ENCODE measurements at places on chromosomes 3 and 15.

DNA sequence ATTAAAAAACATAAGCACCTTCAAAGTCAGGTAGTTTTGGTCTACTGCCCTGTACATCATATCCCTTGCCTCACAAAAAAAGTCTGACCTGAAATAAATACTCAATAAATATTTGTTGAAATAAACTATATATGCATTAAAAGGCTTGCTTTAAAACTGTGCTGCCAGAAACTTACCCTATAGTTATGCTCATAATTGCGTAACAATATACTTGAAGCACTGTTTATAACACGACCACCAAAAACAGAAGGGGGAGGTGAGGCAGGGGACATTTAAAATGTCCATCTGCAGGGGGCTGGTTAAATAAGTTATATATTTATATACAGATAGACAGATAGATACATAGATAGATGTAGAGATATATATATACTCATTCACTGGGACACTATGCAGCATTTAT is 549.5 kb downstream of the MAGI1 start:
- no peak for DNase-seq

DNA sequence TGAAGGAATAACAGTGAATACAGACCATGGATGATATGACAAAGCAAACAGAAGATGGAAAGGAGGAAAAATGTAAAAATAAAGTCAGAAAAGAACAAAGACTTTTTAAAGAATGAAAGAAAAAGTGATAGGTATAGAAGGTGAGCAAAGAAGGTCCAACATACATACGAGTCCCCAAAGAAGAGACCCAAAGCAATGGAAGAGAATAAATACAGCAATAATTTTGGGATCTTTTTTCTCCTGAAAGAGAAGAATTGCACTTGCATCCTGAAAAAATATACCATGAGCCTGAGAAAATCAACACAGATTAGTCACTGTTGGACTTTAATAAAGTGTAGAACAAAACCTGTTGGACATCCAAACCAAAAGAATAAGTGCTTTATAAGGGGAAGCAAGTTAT is 85.3 kb upstream of the SLC6A1 start:
- no peak for DNase-seq

GRCh38 chr3:25468866-25469319 is 40.8 kb downstream of the RARB start:
- no peak for DNase-seq

- no peak for DNase-seq
Measured at GRCh38 chr3:62571916-62572315, 198.6 kb upstream of the FEZF2 start.

GRCh38 chr15:57228395-57228794 is 147.9 kb upstream of the CGNL1 start:
- DNase-seq = no peak

DNA sequence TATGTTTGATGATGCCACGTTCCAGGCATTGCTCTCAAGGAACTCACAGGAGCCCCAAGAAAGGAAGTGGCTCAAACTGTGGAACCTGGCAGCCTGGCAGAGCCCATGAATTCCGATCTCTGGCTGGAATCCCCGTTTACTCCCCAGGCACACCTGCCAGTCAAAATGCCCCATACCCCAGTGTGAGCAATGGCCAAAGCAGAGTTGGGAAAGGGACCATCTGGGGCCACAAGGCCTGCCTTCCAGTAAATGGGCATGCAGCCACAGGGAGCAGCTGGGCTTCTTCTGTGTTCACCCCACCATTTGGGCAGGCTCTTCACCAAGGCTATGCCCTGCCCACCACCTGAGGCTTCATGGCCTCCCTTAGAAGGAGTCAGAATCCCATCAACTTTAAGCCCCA is 257.0 kb upstream of the GOLGA6L4 start:
- DNase-seq = no peak

GRCh38 chr3:185797993-185798830 is 26.6 kb downstream of the IGF2BP2 start:
- DNase-seq = no peak

GRCh38 chr3:16849795-16850194 is 35.0 kb upstream of the PLCL2 start:
- no peak for DNase-seq

DNA sequence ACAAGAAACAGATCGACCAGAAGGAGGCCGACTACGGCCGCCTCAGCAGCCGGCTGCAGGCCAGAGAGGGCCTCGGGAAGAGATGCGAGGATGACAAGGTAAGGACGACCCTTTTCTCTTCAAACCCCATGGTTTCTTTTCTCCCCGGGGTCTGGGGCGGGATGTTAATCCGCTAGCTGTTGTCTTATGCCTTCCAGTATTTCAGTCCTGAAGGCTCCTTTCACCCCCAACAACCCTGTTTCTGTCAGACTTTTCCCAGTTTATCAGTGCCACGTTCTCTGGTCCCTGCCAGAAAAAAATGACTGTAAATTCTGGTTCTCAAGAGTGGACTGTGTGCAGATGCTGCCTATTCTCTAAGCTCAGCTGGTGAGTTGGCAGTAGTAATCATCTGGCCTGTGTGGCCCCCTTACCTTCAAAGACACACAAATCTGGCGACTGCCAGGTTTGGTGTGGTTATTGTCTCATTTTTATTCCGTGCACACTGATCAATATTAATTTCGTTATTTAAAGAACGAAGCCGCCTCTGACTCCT is 806 bp downstream of the GOLM2 start:
- DNase-seq = no peak

- DNase-seq = no peak
Measured at GRCh38 chr3:115502128-115502527, 121.2 kb upstream of the GAP43 start.

DNA sequence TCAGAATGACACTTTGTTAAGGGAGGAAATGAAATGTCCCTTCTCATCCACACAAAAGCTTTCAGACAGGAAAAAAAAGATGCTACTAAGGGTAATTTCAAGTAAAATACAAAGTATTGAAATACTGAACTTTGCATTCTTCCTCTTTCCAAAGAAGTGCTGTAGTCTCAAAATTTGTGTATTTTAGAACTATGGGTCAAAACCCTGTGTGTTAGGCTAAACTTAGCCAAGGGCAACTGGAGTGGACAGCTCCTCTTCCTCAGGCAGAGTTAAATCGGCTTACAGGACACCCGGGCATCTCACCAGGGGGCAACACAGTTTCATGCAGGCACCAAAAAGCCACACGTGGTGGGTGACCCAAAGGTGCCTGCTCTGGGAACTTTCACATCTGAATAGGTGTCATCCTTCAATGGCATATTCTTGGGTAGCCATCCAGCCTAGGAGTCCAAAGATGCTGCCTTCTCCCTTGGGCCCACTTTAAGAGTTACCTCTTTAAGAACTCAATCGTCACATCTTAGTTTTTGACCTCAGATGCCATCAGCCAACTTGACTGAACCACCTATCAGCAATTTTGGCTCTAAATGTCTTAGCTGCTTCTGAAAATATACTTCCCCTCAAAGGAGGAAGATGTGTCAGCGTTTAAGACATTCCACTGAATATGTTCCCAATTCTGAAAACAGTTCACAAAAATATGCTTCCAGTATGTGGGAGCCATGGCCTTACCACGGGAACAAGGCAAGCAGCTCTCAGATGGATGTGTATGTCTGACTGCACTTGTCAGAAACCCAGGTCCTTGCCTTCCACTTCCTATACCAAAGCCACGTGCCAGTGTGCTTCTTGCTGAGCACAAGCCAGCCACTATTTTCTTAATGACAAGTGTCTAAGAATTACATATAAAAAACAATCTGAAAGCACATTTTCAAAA is 32.2 kb upstream of the MUC13 start:
- no peak for DNase-seq

GRCh38 chr3:10467204-10467603 is 38.2 kb downstream of the ATP2B2 start:
- no peak for DNase-seq

DNA sequence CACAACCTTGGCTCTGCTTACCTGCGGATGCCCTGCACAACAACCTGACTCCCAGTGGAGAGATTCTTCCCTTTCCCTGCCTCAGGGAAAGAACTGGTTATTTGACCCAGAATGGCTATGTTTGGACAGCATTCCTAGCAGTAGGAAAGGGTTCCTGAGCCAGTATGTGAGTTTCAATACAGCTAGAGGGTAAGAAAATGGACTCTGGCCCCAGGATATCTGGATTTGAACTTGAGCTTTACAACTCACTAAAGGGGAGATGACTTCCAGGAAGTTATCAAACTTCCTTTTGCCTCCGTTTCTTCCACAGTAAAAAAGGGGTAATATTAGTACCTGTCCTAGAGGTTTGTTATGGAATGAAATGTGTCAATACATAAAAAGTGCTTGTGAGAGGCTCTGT is 28.1 kb upstream of the PLSCR4 start:
- DNase-seq = no peak

- no peak for DNase-seq
Measured at GRCh38 chr3:136197159-136197793, 1.1 kb upstream of the MSL2 start.

DNA sequence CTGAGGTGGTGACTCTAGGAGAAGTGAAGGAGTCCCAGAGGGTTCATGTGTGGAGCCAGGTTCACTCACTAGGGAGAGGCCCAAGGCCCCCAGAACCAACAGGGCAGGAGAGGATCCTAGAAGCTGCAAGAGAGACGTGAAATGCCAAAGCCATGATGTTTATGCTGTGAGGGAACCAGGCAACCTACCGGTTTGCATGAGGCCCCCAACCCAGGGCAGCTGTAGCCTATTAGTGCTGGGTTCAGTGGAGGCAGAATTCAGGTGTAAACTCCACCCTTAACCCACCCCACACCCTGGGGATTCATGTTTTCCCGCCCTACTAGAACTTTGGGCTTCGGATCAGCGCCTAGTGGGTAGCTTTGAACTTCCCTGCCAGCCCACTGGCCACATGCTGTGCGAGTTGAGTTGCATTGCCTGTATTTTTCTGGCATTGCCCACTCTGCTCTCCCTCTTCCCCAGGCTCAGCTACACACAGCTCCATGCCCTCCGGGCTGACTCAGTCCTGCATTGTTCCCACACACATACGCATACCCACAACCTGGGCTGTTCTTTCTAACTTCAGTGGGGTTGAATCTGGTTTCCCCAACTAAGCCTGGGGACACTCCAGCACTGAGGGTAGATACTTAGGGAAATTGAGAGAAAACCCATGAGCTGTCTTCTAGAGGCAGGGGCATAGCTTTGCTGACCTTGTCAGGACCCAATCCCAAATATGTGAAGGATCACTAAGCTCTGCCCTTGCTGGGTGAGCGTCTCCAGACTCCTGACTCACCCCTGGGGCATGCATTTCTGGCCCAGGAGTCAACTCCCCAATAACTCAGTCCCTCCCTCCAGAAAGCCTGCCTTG is 2.0 kb upstream of the ZBTB47 start:
- no peak for DNase-seq

- no peak for DNase-seq
Measured at GRCh38 chr15:86876387-86876944, 796.8 kb downstream of the AGBL1 start.

GRCh38 chr15:90345857-90346256 is 6.2 kb upstream of the ZNF774 start:
- no peak for DNase-seq

DNA sequence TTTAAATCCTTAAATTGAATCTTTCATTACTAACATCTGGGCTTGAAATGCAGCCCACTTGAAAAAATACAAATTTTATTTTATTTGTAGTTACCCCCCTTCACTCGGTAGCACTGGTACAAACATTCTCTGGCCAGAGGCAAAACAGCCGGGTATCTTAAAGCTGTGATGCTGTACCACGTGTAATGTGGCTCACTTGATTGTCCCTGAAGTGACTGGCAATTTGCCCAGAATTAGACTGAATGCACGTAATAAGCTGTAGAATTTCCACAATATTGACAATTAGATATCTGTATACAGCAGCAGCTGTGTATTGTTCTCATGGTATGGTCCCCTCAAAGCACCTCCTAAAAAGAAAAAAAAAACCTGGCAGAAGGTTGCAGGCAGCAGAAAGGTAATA is 192.8 kb upstream of the TBC1D5 start:
- DNase-seq = no peak

GRCh38 chr15:43204016-43204901 is 16.6 kb downstream of the EPB42 start:
- DNase-seq = no peak

DNA sequence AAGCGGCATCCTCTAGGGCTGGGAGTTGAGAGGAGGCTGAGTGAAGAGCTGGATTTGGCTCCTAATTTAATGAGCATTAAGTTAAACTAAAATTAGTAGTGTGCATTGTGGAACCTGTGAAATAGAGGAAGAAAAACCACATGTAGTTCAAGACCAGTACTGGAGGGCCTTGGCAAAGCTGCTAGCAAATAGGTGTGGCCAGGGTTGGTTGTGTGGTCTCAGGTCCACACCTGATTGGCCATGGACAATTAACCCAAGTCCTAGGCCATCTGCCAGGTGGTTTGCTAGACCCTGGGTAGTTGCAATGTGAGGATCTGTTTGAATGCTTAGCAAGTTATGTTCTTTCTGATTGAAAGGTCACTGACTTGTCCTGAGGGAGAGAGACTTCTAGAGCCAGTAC is 275.5 kb downstream of the PDCD6IP start:
- no peak for DNase-seq

DNA sequence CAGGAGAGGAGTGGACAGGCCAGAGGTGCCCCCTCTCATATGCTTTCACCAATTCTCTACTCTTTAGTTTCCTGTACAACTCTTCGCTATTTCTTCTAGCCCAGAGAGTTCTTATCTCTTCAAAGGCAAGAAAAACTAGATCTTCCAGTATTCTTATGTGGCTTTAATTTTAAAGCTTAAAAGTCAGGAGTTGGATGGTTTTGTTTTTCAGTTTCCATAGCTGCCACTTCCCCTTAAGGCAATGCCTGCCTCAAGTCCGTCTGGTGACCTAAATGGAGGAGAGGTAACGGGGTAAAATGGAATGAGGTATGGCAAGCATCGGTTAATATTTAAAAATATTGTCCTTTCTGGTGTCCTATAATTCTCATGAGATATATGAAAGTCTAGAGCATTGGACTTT is 11.4 kb upstream of the VGLL3 start:
- no peak for DNase-seq

DNA sequence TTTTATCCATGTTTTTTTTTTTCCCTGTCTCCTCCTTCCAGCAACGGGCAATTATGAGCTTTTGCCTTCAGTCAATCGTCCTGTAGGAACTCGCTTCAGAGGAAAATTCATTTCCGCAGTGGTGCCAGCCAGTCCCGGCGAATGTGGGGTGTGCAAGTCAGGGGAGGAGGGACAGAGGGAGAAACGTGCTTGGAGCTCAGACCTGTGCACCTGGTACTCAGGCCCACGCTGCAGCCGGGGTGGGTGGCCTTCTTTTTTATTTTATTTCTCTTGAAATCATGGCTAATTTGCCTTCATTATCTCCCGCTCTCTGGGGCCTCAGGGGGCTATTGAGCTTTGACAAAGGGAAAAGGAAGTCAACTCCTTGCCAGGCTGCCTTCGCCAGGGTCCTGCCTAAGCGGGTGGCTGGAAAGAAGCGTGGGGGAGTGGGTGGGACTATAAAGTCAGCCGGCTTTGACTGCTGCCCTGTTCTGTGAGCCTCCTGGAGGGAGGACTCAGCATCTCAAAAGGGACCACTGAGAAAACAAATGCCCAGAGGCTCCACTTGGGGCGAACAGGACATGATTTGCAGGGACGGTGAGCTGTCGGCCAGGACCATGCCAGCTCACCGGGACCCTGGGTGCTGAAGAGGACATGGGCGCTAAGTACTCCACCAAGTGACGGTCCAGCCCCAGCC is 5.5 kb downstream of the GRIP2 start:
- no peak for DNase-seq
